ENCODE measurements at places on chromosomes 6 and 20. TPM values are rescaled to one million over a fixed set of nuclear protein-coding genes. Genes with fewer than 3 reads are reported as not detected.

DNA sequence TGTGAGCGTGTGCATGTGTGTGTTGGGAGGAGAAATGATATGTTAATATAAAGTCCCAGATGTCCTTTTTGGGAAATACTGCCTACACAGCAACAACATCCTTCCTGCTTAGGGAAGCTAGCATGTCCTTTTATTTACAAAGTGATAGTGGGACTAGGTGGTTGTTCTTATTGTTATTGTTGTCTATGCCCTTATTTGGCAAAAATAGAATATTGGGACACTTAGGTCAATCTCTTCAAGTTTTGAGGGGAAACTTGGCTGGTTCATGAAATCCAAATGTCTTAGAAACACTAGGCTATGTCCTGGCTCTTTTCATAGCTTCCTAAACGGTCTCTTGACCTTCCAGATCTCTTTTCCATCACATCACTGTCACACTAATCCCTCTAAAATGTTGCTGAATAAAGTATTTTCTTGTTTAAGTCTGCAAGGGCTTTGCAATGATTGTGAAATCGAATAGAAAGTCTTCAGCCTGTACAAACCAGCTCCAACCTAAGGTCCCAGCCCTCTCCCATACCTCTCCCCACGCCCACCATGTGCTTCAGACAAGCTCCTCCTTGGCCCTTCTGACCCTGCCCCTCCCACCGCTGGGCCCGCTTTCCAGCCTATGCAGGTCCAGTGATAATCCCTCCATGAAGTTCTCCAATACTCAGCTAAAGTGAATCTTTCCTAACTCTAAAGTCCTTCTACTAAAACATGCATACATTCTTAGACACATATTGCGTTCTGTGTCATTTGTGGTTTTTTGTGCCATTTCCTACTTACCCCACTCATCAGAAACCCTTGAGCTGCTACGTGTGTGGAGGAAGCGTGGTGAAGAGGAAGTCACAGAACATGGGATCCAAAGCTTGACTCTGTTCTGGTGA, 205.1 kb downstream of the LY86 start:
- DNase-seq = peak; percentile 41

- no peak for DNase-seq
These were observed 35.0 kb upstream of the MDGA1 start for GRCh38 chr6:37732688-37733087.

DNA sequence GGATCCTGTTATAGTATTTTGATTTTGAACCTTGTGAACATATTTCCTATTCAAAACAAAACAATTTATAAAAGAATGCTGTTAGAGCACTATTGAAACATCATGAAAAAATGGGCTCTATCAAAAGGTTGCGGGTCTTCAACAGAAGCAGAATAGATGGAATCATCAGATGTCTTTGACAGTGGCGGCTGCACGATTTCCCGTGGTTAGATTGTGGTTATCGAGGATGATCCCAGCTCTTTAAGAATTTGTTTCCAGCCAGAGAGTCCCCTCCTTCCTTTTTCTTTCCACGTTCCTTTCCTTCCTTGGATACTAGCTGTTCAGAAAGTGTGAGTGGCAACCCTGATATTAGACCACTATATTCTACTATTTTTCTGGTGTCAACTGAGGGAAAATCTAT, 163.4 kb downstream of the FARS2 start:
- no peak for DNase-seq

GRCh38 chr6:38266921-38267354, 372.8 kb downstream of the BTBD9 start:
- no peak for DNase-seq

DNA sequence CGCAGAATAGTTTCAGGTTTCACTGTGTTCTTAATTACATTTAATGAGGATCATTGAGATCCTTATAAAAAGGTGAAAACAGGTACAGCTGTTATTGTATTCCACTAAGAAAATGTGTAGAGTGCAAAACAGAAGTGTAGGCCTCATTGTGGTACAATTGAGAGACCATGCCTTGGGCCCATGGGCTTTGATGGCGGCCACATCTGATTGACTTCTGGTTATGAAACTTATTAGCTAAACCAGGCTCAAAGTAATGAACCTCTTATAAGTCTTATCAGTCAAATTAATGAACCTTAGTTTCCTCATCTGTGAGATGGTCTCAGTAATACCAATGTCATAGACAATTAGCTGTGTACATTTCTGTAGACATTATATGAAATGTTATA, 148.7 kb downstream of the ZDHHC14 start:
- no peak for DNase-seq

DNA sequence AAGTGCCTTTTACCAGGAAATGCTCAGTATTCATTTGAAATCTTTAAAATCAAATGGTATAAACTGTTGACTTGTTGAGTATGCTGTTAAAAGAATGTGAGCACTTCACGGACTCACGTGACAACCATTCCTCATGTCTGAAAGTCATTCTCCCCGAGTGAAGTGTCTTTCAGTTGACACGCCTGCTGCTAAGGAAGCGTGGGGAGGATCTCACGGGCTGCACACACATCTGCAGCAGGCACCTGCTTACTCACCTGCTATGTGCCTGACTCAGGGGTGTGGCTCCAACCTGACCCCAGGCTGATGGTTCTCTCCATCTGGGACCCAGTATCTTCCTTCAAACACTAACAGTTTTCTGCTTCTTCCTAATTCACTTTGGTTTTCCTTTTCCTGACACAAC, 32.7 kb downstream of the WDR27 start:
- no peak for DNase-seq

- no peak for DNase-seq
These were observed 50.1 kb downstream of the PHF3 start for GRCh38 chr6:63685446-63686379.

GRCh38 chr20:44328428-44328827, 8.4 kb upstream of the R3HDML start:
- DNase-seq = no peak

GRCh38 chr20:47173596-47174216, 182.8 kb downstream of the ZMYND8 start:
- DNase-seq = no peak

- no peak for DNase-seq
These were observed 35.4 kb upstream of the SYNCRIP start for GRCh38 chr6:85678026-85678601.

DNA sequence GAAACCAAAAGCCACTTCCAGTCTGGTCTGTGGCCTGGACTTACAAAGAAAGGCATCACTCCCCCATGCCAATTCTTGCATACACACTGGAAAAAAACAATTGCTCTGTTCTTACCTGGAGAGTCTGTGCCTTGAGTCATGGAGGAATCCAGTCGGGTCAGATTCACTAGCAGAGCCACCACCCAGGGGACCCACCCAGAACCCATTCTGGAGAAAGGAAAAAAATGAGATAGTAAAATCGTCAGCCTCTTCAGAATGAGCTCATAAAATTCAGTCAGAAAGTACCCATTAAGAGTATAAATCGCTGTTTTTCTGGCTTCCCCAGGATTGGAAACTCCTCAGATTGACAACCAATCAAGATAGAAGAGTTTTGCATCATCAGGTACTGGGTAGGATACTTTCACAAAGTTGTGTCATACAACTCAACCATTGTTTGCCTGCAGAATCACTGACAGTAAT, at the start of gene HLA-DOB:
Gene HLA-DOB (minus strand): TSS at position 257 of the 459 bp plus-strand sequence. CDS start 51 bp downstream, at position 206.
- peak; percentile 51 for DNase-seq

- no peak for DNase-seq
These were observed 9.7 kb upstream of the NPEPL1 start for GRCh38 chr20:58682656-58683531.

DNA sequence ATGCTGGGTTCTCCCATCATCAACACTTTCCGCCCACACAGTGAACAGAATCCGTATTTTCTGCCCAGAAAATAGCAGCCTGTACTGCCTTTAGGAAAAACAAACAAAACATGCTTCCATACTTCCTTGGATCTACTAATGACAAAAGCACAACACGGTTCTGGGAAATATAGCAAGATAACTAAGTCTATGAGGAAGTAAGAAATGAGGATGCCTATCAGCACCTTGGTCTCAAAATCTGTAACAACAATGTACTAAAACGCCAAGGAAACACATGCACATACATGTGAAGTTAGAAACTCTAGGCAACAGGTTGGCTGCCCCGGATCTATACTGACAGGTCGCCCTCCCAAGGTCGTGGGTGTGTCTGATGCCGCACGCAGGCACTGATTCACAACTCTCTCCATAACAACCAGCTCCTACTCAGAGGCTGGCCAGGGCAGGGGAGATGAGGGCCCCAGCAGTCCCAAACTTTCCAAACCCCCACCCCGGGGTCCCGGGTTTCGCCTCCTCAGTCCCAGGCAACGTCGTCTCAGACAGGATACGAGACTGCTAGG, 710 bp downstream of the BTBD9 start:
- peak; percentile 58 for DNase-seq

DNA sequence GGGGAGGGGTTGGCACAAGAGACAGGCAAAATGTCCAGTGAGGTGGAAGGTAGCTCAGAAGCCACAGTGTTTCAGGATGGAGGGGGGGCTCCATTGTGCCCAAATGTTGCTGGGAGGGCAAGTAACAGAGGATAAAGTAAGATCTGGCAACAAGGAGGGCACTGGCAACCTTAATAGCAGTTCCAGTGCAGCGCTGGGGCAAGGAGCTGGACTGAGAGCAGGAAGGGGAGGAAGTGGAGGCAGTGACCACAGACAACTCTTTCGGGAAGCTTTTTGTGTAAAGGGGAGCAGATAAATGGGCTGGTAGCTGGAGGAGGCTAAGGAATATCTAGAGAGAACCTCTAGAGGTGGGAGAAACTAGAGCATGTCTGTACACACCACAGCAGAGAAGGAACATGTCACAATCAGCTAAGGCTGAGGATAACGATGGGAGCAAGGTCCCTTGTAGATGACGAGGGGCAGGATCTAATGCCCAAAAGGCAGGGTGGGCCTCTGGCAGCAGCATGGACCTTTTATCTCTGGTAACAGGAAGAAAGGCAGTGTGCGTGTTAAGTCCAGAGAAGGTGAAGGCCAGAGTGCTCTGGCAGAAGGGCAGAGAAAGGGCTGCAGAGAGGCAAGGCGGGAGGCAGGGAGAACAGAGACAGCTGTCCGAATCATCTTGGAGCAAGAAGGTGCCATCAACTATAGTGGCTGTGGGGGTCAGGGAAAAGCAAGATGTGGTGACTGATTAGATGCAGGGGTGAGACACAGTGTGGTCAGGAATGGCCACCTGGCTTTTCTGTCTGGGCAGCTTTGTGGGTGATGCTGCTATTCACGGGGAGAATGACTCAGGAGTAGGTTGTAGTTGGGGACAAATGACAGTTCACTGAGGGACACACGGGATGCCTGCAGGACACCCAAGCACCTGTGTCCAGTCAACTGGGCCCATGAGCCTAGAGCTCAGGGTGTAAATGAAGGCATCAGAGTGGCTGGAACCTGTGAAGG, 17.4 kb downstream of the TMEM242 start:
- DNase-seq = no peak

GRCh38 chr6:108186226-108186625, 20.4 kb downstream of the NR2E1 start:
- no peak for DNase-seq

- no peak for DNase-seq
These were observed 79.9 kb downstream of the CEBPB start for GRCh38 chr20:50270569-50270968.

- DNase-seq = no peak
These were observed 66.3 kb downstream of the NCOA3 start for GRCh38 chr20:47568019-47568418.

DNA sequence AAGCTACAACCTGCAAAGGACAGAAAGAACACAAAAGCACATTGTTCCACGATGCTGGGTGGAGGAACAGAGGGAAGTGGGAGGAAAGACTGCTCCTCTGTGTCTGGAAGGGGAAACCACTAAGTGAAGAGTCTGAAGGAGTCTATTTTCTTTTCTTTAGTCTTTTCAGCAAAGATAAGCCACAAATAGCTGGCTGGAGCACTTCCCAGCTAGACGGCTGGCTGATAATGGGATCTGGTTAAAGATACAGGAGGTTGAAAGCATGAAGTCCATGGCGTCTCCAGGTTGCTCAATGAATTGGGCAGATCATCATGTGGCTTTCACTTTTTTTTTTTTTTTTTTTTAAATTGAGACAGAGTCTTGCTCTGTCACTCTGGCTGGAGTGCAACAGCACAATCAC, 154.0 kb upstream of the KCNG1 start:
- no peak for DNase-seq

GRCh38 chr20:6053064-6053775, 640 bp downstream of the LRRN4 start:
- DNase-seq = no peak

DNA sequence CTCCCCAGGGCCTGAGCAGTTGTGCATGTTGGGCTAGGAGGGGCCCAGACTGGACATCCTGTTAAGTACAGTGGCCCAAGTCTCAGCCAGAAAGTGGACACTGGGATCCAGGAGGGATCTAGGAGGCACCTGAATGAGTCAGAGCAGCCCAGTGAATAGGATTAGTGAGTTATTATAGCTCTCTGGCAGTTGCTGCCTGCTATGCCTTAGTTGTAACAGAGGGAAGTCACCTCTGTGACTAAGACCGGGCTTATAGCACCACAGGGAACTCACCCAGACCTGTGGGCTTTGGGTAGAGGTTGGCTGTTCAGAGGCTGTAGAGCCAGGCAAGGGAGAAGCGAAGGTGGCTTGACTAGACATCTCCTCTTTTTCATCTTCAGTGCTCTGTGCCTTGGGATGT, 39.0 kb upstream of the AAR2 start:
- DNase-seq = no peak

The MCHR2 gene
- total RNA-seq = not detected

The NMBR gene
- not detected for total RNA-seq

The FOXC1 gene
- 0.22 TPM for total RNA-seq

The CCR6 gene
- total RNA-seq = 1.0 TPM

The PMEPA1 gene
- total RNA-seq = 13.2 TPM

The JARID2 gene
- 16.2 TPM for total RNA-seq

The MRPL2 gene
- 50.8 TPM for total RNA-seq

The TP53INP2 gene
- total RNA-seq = 22.5 TPM

The HUS1B gene
- 2.9 TPM for total RNA-seq

The SNHG17 gene
- 29.9 TPM for total RNA-seq

The HLA-DQA1 gene
- total RNA-seq = not detected

The ADGRG6 gene
- 19.9 TPM for total RNA-seq

The JAG1 gene
- total RNA-seq = 45.1 TPM

The CGA gene
- not detected for total RNA-seq

The RBCK1 gene
- 63.4 TPM for total RNA-seq

The MYT1 gene
- not detected for total RNA-seq

The LAMA2 gene
- total RNA-seq = 54.5 TPM

Measured in upper lobe of left lung (tissue), 6 donors.